ENCODE measurements at places on chromosomes 11 and 22. TPM values are rescaled to one million over a fixed set of nuclear protein-coding genes. Genes with fewer than 3 reads are reported as not detected.

The FHIP1B gene
- 10.6 TPM for total RNA-seq

The RASD2 gene
- 0.54 TPM for total RNA-seq

The GAS2 gene
- total RNA-seq: 0.71 TPM

The RFPL3 gene
- total RNA-seq: not detected

The TNNI2 gene
- total RNA-seq: not detected

The UPK3A gene
- not detected for total RNA-seq

The TTC28 gene
- total RNA-seq: 21.0 TPM

The MUC6 gene
- not detected for total RNA-seq

The TMEM179B gene
- total RNA-seq: 64.5 TPM
